ENCODE measurements at places on chromosomes 2 and 18.

GRCh38 chr2:6995391-6996097 lies 78.3 kb downstream of the RNF144A start:
- no peak for DNase-seq

DNA sequence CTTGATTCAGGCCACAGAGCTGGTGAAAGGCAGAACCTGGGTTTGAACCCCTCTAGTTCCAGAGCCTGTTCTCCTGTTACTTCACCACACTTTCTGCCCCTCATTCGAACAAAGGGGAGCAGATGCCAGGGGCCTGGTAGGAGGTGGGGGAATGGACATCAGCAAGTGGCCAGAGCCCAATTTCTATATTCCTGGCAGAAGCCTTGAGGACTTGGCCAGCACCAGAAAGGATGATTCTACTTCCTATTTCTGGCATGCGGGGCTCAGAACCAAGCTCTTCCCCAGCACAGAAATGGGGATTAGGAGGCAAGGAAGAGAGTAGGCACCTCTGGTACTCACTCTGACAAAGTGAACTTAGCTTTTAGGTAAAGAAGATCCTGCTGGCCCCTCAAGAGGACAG lies 49.3 kb downstream of the ADD2 start:
- no peak for DNase-seq

- no peak for DNase-seq
These were observed 681 bp upstream of the ROCK2 start for GRCh38 chr2:11344956-11345677.

GRCh38 chr2:54936766-54937165 lies 113.5 kb downstream of the RTN4 start:
- DNase-seq: no peak

- no peak for DNase-seq
These were observed 19.3 kb downstream of the STK25 start for GRCh38 chr2:241489088-241489487.

GRCh38 chr2:100062336-100062735 lies 80.1 kb downstream of the AFF3 start:
- DNase-seq: no peak

All from left renal pelvis (tissue), 4 donors.